HEK293T (cell line): ENCODE measurements at places on chromosomes 2 and 18.
A peak's percentile ranks its signal among the peaks of the same experiment; 100 is the strongest.

GRCh38 chr2:146927080-146927711 lies 917.6 kb upstream of the ACVR2A start:
- peak; percentile 57 for DNase-seq

DNA sequence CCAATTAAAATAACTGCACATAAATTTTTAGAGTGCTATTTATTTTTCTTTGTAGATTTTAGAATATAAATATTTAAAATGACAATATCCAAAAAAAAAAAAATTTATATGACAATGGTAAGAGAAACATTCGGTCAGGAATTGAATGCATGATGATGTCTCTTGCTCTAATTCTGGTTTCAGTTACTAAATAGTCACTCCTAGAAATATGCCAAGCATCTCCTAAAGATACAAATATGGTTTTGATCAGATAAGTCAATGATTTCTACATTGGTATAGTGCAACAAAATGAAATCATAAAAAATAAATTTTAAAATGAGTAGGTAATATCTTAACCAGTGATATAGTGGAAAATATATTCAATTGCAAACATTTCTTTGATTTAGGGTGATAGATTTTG lies 95.9 kb upstream of the ACKR3 start:
- no peak for DNase-seq

GRCh38 chr2:211468217-211468616 lies 911.8 kb downstream of the CPS1 start:
- DNase-seq = no peak

DNA sequence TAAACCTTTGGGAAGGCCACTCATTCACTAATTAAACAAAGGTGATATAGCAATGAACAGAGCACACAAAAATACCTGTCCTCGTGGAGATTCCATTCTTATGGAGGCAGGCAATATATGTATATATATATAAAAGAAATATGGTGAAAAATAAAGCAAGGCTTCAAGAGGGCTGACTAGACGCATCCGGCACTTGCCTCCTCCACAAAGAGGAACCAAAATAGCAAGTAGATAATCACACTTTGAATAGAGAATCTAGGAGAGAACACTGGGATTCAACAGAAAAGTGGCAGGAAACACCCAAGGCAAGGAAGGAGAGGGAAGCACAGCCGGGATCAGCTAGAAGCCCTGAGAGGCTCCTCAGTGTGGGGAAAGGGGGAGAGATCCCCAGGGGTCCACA lies 218.4 kb upstream of the FOSL2 start:
- DNase-seq = no peak

DNA sequence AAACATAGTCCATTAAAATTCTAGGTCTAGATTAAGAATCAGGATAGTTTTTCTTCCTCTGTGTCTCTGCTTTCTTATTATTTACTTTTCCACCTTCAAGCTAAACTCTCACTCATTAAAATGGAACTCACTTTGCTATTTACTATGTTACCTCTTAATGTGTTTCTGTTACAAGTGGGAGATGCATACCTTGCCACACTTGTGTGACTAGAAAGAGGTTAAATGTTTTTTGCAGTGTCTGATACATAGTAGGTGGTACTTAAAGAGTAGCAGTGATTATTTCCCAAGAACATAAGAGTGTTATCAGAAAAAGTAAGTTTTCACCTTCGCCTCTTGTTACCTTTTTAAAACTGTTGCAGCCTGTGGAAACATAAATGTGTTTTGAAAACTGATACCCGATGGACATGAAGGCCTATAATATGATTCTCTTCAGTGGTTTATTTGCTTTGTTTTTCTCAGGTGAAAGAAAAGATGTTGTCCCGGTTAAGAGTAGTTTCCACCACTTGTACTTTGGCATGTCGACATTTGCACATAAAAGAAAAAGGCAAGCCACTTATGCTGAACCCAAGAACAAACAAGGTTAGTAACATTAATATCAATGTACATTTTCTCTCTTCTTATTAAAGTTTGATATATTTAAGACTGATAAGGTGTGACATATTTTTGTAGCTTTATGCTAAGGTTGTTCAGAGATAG lies 16.6 kb downstream of the ME2 start:
- DNase-seq = no peak

GRCh38 chr2:202377207-202377761 lies 1.2 kb downstream of the BMPR2 start:
- DNase-seq = no peak

DNA sequence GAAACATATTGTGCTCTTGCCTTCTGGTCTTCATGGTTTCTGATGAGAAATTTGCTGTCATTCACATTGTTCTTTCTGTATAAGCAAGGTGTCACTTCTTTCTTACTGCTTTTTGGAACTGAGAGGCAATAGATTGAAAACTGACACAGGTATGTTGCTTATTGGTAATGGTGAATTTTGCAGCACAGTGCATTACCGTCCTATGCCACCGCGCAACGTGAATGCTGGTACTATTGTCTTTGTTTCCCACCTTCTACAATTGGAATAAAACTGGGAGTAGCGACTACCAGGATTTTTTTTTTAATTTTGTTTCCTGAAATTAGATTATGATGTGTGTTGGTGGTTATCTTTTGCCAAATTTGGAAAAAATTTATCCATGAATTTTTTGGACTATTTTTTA lies 11.4 kb downstream of the XIRP2 start:
- DNase-seq = no peak

DNA sequence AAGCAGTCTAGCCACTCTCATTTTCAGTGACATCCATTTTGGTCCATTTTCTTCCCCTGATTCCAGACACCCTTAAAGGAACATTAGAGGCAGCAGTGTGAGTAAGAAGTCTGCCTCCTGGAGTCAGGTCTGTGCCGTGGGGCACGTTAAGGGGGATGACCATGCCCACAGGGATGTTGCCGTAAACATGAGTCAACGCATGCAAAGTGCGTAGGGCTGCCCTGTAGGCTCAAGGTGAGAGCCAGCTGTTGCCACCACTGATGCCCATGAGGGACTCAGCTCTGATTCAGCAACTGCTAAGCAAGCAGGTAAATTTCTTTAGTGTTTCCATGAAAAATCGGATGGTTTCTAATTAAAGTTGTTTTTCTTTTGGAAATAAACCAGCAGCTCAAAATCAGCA lies 61.4 kb upstream of the TFCP2L1 start:
- DNase-seq = no peak

GRCh38 chr2:28906376-28906775 lies 11.9 kb downstream of the WDR43 start:
- no peak for DNase-seq

DNA sequence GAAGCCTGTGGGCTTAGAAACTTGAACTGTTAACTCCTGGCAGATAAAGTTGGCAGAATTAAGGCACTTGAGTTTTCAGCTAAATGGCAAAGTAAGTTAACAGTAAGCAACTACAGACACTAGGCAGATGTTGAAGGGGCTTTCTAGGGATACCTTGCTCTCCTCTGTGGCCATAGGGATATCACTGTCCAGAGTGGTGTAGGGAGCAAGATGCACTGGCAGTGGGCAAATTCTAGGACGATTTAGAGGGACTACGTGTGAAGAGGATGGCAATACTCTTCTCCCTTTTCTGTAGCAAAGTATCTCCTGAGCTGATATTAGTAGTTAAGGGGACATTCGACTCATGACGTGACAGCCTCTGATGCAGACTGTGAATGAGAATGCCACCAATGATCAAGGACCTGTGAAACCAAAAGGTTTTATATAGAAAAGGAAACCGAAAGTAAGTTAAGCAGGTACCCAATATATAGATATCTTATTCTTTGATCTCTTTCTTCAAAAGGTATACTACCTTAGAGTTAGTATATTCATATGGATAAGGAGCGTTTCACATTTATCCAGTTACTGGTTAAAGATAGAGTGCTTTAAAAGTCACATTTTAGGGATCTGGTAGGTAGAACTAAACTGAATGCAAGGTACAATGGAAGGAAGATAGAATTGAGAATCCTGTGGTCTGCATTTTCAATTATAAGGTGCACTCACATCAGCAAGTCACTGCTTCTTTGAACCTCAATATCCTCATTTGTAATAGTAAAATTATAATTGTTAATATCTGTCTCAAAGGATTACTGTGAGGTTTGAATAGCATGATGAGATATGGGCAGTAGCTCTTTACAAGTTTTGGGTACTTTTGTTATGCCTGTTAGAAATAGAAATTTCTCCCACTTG lies 106.4 kb downstream of the KCNH7 start:
- DNase-seq = no peak

GRCh38 chr2:226796840-226797288 lies 2.8 kb downstream of the IRS1 start:
- no peak for DNase-seq

DNA sequence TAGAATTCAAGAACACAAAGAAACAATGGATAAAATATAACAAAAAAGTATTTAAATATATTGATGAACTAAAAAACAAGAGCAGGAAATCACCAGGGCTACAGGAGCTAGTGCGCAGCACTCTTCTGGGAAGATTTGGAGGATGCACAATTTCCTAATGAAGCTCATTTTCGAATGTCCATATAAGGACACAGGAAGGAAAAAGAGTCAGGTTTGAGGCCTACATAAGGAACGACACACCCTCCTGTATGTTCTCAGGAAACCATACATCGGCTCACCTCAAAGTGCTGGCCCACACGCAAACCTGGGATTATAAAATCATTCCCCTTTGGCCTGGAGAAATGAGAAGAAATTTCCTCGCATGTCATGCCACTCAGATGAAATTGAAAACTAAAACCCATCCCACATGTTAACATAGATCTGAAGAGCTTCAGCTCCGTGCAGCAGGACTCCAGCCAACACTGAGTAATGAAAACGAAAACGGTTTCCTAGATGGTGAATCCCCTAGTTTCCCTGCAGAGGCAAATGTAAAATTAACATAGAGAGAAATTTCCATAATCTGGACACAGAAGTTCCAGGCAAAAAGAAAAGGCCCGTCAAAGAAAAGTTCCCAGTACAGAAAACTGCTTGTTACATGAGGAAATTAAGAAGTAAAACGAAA lies 825.8 kb downstream of the SOCS6 start:
- no peak for DNase-seq

DNA sequence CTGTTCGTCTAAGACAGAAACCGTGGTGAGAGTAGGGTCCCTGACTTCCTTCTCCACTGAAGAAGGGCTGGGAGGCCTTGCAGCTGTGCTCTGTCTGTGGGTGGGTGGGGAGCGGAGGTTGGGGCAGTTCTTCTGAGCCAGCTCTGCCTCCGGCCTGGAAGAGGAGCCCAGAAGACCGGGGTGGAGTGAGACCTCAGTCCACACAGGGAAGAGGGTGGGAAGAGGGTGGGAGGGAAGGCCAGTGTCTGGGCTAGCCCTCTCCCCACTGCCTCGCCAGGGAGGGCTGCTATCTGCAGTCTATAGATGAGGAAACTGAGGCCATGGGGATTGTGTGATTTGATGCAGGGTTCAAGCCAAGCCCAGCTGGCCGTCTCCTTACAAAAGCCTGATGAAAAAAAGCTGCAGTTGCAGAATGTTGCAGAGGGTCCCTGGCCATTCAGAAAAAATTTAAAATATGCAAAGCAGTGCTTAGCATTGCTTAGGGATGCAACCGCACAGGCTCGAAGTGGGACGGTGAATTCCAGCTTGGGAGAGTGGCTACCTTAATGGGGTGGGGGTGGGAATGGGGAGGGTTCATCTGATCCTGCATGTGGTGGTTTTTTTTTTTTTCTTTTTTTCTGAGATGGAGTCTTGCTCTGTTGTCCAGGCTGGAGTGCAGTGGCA lies 181.6 kb upstream of the HS6ST1 start:
- no peak for DNase-seq

GRCh38 chr2:64348386-64349130 lies 105.4 kb upstream of the LGALSL start:
- no peak for DNase-seq

GRCh38 chr2:207956771-207957170 lies 68.6 kb downstream of the PLEKHM3 start:
- DNase-seq = no peak

DNA sequence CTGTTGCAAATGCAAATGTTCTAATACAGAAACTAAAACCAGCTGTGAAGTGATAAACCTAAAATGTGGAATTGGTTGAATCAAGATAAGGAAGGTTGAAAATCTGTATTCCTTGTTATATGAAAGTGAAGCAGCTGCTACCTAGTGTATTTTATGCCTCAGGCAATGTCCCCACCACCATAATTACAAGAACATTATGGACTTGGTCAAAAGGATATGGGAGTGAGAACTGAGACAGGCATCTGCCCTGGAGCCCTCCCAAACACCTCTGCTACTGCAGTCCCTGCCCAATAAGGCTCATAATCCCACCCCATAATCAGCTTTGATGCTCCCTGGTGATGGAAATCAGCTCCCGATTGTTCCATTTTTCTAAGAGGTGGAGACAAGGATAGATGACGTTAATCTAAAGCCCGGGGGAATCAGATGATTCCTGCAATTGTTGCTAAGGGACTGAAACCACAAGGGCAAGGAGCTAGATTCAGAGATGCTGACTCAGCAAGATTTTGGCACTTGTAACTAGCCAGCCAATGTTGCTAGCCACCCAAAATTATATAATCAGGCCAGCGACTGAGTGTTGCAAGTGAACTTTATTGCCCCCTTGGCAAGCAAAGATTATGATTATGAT lies 69.5 kb downstream of the EVA1A start:
- no peak for DNase-seq

DNA sequence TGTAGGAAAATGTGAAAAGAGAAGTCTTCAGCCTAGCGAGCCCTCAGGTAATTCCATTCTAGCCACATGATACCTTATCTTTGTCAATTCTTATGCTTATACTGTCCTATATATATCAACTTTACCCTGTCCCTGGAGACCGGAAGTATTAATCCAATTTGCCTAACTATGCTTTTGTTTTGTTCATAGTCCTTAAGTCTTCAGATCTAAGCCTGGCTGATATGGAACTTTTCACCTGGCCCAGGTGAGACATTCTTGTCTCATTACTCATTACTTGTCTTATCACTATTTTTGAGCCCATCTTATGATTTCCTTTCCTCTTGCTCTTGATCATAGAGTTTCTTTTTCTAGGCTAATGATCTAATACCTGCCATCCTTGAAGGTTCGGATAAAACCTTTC lies 194.1 kb upstream of the FANCL start:
- DNase-seq = no peak

DNA sequence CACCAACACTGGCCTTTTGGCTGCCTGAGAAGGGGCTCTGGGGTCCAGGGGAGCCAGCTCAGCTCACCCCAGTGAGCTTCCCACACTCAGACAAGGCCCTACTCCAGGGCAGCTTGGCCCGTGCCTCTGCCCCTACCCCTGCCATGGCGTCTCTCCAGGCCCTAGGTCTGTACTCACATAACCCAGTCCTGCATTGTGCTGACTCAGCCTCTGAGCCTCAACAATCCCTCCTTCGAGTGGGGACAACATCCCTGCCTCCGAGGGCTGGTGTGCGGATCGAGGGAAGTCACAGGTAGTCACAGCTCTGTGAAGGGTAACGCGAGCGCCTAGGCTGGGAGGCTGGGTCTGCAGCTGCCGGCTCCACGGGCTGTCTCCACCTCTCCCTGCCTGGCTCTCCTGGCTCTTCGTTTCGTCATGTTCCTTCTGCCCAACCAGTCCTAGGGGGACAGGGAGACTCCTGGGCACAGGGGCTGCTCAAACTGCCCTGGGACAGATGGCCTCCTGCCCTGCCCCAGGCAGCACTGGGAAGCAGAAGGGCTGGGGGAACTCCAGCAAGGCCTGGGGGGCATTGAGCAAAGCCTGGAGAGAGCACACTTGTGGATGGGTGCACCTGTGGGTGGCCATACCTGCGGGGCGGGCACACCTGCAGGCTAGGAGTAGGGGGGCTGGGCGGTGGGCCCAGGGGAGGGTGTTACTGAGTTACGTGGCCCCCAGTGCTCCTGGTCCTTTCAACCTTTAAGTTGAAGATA lies 74.6 kb downstream of the RRM2 start:
- no peak for DNase-seq

- no peak for DNase-seq
These were observed 34.9 kb downstream of the LTBP1 start for GRCh38 chr2:32981612-32982011.

- no peak for DNase-seq
These were observed 41.8 kb downstream of the SNED1 start for GRCh38 chr2:241040081-241040803.

- DNase-seq = no peak
These were observed 25.9 kb downstream of the LRRC30 start for GRCh38 chr18:7256618-7257425.
